ENCODE measurements at places on chromosomes 5 and 9.

- DNase-seq = no peak
Measured at GRCh38 chr9:101366038-101366756, 18.6 kb downstream of the BAAT start.

GRCh38 chr5:158485604-158486081 is 614.1 kb downstream of the EBF1 start:
- no peak for DNase-seq

GRCh38 chr5:31469466-31469865 is 62.4 kb downstream of the DROSHA start:
- DNase-seq = no peak

GRCh38 chr5:108989761-108990392 is 242.2 kb downstream of the FER start:
- no peak for DNase-seq

- no peak for DNase-seq
Measured at GRCh38 chr9:117744369-117744768, 40.2 kb downstream of the TLR4 start.

DNA sequence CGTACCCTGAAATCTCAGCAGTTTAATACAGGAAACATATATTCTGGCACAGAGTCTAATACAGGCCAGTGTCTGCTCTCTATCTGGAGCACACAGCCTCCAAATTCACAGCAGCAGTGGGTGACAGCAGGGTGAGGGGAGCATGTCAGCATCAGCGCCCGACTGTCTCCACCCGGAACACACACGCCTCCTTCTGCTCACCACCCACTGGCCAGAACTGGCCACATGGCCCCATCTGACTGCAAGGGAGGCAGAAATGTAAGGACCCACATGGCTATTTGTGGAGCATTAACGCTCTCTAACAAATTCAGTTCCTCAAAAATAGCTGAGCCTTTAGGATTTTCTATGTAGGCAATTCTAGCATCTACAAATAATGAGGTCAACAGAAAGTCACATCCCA is 24.6 kb downstream of the UBE2QL1 start:
- no peak for DNase-seq

GRCh38 chr9:17775656-17776055 is 196.8 kb downstream of the SH3GL2 start:
- DNase-seq = no peak

- no peak for DNase-seq
Measured at GRCh38 chr9:13689925-13690324, 410.4 kb upstream of the MPDZ start.

- DNase-seq = no peak
Measured at GRCh38 chr5:144465441-144465840, 294.8 kb downstream of the KCTD16 start.

DNA sequence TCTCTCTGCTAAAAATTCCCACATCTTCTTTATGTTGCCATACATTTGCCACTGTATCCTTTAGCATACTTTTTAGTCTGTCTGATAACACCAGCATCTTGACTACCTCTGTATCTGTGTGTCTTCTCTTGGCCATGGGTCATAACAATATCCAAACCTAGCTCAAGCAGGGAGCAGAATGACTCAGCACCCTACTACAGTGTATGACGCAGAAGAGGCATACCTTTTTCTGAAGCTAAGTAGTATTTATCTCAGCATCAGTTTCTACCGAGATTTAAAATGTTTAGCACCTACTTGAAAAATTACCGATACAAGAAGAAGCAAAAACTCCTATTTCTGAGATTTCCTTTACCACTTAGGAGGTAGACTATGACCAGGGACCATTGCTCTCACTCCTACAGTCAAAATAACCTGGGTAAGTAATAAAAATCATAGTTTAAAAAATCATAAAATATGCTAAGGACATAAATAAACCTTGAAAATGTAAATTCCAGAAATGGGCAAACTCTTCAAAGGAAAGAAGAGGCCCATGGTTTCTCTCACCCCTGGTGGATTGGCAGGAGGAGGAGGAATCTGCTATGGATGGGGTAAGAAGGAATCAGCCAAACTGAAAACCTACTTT is 286.5 kb downstream of the MAST4 start:
- DNase-seq = no peak

DNA sequence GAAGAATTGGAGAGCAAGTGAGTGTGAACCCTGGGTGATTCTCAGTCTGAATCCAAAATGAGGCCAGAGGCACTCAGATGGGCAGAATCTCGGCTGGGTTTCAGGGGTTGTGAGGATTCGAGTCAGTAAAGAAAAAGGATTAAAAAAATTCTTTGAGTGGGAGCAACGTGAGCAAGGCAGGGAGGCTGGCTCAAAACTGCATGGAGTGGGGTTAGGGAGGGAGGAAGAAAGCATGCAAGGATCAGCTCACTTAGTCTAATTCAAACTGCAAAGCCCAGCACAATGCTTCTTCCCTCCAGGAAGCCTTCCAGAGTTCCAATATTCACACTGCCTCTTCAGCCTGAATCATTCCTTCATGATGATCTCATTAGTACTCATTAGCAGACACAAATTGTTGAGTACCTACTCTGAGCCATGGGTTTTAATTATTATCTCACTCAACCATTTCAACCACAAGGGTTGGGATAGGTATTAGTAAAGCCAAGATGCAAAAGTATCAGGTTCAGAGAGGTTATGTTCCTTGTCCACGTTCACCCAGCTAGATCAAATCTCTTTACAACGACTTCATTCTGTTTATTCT is 95.8 kb downstream of the BRINP1 start:
- no peak for DNase-seq

DNA sequence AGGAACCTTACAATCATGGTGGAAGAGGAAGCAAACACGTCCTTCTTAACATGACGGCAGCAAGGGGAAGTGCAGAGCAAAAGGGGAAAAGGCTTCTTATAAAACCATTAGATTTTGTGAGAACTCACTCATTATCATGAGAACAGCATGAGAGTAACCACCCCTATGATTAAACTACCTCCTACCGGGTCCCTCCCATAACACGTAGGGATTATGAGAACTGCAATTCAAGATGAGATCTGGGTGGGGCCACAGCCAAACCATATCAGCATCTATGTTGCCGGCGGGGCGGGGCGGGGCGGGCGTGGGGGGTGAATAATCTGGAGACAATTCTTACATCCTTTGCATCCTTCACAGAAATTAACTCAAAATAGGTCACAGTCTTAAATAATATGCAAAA is 58.8 kb upstream of the GFPT2 start:
- DNase-seq = no peak

- no peak for DNase-seq
Measured at GRCh38 chr5:148474025-148474511, 90.3 kb downstream of the FBXO38 start.

GRCh38 chr9:110049699-110050450 is 158.1 kb downstream of the C9orf152 start:
- DNase-seq = no peak

DNA sequence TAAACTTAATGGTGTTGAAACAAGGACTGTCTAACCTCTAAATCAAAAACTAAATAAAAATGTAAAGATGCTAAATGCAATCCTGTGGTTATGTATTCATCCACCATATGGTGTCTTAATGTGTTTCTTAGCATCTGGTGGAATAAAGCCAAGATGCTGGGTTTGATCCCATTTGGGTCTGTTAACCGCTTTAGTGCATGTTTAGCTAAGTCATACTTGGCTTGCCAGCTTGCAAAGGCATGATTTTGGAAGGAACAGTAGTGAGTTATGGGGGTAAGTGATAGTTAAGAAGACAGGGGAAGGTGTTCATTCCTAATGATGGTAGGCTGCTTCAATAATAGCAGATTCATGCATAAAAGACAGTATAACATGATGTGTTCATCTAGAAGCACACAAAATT is 139.0 kb upstream of the SLC27A6 start:
- no peak for DNase-seq

- DNase-seq = no peak
Measured at GRCh38 chr9:755454-756381, 85.8 kb upstream of the DMRT1 start.

DNA sequence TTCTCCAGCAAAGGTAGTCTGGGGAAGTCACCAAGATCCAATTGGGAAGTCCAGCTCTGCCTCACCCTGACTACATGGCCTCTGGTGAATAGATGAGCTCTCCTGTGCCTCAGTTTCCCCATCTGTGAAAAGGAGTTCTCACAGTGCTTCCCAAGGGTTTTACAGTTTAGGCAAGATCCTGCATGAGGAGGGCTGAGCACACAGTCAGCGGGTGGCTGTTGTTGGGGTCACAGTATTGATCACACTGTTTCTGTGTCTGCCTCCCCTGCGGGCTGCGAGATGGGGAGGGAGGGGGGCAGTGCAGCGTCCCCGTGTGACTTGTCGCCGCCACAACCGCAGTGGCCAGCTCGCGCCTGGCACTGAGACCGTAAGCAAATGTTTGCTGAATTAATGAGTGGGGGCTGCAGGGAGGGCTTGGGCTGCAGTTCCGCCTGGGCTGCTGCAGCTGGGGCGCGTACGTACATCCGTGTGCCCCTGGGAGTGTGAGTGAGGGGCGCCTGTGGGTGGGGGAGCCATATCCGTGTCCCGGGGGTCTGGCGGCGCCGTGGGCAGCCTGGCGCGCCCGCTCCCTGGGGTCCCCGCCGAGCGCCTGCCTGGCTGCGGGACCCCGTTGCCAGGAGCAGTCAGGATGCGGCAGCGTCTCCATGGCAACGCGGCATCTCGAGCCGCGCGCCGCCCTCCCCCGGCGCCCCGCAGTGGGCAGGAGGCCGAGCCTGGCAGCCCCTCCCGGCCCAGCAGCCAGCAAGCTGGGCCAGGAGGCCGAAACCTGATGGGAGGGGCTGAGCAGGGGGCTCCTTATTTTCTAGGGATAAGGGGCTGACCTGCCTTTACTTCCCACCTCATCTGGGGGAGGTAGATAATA is 31.4 kb upstream of the PSD2 start:
- no peak for DNase-seq

DNA sequence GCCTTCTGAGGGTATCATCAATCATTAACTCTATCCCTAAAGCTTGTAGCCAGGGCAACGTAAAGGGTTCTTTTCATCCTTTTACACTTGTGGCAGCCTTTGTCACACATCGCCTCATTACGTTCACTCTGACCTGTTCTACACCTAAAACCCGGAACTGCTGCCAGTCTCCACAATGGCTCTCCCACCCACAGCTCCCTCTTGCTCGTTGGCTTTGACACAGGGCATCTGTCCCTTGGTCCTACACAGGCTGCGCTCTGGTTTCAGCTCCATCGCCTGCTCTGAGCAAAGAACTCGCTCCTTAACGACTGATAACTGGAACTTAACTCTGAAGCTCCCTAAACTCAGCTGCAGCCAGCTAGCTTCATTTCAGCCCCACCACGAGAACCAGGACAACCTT is 112.8 kb upstream of the CTNND2 start:
- no peak for DNase-seq

GRCh38 chr5:143308731-143309130 is 94.8 kb downstream of the NR3C1 start:
- DNase-seq = no peak

- DNase-seq = no peak
Measured at GRCh38 chr9:91239367-91240111, 122.2 kb downstream of the AUH start.

DNA sequence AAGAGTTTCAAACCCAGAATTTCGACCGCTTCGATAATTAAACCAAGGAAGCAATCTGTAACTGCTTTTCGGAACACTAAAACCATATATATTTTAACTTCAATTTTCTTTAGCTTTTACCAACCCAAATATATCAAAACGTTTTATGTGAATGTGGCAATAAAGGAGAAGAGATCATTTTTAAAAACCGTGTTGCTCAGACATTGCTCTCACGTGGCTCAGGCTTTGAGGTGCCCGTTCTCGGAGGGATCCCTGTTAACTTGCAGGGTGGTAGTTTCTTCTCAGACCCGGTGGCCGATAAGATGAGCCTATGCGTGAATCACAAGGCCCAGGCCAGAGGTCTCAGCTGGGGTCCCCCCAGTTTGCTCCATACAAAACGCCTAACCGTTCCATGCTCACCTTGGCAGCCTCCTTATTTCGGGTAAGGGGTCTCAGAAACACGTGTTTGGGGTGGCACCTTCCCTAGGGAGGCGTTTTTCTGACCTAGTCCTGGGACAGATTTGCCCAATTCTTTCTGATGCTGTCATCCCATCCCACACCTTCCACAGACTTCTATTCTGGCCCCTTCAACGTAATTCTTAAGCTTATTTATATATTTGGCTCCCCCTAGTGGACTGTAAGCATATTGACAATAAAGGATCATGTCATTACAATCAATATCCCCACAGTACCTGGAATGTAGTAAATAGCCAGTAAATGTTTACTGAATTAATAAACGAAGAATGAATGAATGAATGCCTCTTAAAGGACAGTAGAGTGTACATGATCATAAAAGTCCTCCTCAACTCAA is 48.1 kb downstream of the THBS4 start:
- DNase-seq = no peak

- DNase-seq = no peak
Measured at GRCh38 chr9:35951736-35952135, 6.2 kb downstream of the OR2S2 start.

DNA sequence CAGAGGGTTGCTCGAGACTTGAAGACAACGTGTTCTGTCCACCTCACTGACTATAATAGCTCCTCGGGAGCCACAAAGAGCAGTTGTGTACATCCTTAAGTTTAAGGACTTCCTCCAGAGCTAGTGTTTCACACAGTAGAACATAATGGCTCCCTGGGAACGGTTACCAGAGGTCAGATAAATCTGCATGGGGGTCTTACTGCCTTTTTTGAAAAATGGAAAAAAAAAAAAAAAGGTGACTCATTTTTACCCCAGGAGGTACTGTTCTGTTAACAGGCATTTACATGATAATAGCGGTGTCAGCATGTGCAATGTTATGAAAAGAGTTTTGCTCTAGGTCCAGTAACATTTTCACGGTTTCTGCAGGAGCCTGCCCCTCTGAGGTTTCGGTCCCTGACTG is 498.9 kb upstream of the WWC1 start:
- no peak for DNase-seq

- DNase-seq = no peak
Measured at GRCh38 chr5:757931-758697, 26.4 kb downstream of the ZDHHC11B start.

GRCh38 chr5:147920420-147921030 is 14.2 kb upstream of the C5orf46 start:
- no peak for DNase-seq

- DNase-seq = no peak
Measured at GRCh38 chr5:111383288-111383970, 128.9 kb downstream of the STARD4 start.

DNA sequence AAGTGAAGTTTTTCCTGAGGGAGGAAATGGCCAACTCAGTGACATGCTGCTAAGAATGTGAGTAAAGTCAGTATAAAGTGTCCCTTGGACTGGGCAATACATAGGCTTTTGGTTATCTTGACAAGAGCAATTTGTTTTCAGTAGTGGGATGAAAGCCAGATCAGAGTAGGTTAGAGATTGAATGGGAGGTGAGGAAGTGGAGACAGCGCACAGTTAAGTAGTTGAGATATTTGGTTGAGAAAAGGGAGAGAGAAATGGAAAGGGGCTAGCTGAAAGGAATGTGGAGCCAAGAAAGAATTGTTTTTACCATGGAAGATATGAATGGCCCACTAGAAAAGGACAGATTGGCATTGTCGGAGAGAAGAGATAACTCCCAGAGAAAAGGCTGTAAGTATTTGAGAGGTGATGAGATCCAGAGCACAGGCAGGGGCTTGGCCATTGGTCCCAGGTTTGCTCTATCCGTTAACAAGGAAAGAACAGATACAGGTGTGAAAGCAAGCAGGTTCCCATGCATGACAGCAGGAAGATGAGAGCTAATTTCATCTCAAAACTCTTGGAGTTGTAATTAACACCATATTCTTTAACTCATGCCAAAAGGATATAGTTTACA is 392.0 kb downstream of the NR2F1-AS1 start:
- no peak for DNase-seq
